Fibroblast of skin of left quadriceps (primary cell): ENCODE measurements at places on chromosomes 5 and 9.

- no peak for DNase-seq
Observed at GRCh38 chr9:112308588-112308987, 24.8 kb downstream of the PTBP3 start.

- DNase-seq = no peak
Observed at GRCh38 chr9:106668534-106668933, 194.4 kb upstream of the ZNF462 start.

- no peak for DNase-seq
Observed at GRCh38 chr9:6987381-6987780, 229.6 kb downstream of the KDM4C start.

GRCh38 chr5:133309984-133310621 lies 258.3 kb downstream of the HSPA4 start:
- no peak for DNase-seq

- peak; percentile 84 for DNase-seq
Observed at GRCh38 chr9:33106827-33107621, 30.6 kb upstream of the SMU1 start.

- DNase-seq = no peak
Observed at GRCh38 chr5:40374853-40375252, 304.9 kb upstream of the PTGER4 start.

DNA sequence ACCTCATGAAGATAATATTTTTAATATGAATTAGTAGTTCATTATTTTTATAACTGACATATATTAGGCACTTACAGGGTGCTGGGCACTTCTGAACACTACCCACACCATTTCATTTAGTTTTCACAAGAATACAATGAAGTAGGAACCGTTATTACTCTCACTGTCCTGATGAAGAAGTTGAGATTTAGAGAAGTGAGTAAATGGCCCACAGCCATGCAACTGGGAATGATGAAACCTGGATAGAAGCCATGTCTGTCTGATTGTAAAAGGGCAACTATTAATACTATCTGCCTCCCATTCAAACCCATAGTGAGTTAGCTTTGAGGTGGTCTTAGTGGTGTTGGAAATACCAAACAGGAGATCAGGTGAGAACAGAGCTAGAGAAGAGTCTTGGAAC lies 29.6 kb upstream of the OTULINL start:
- no peak for DNase-seq

DNA sequence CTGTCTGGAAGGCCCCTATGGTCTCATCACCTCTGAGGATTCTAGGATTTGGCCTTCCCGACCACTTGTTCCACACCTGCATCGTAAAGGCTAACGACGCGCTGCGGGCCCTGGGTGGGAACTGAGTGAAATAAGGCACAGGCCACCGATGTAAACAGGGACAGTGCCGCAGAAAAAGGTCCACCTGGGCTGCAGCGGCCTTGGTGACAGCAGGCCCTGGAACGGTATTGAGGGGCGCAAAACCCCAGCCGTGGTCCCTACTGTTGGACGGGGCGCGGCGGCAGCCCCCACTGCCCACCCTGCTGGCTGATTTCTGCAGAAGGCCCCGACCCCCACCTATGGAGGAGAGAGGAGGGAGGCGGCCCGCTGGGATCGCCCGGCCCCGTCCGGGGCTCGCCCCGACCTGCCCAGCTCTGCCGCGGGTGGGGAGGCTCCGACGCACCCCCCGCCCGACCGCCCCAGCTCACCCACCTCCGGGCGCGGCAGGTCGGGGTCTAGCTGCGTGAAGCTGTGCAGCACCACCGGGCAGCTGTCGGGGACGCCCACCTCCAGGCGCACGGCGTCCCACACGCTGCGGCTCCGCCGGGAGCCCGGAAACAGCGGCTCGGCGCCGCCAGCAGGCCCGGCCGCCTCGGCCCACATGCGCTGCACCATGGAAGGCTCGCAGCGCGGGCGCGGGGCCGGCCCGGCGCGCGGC lies 391 bp downstream of the RALGDS start:
- no peak for DNase-seq

DNA sequence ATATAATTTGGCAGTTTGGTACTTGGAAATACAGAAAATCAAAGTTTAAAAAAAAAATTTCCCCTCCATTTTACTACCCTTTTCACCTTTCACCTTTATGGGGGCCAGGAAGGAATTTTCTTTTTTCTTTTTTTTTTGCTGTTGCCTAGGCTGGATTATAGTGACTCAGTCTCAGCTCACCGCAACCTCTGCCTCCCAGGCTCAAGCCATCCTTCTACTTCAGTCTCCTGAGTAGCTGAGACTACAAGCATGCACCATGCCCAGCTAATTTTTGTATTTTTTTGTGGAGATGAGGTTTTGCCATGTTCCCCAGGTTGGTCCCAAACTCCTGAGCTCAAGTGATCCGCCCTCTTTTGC lies 9.1 kb downstream of the CHMP5 start:
- no peak for DNase-seq

- DNase-seq = no peak
Observed at GRCh38 chr5:174327317-174327864, 281.9 kb downstream of the NSG2 start.

- no peak for DNase-seq
Observed at GRCh38 chr9:93644397-93645088, 68.2 kb downstream of the PHF2 start.

GRCh38 chr5:132628814-132629213 lies 29.2 kb upstream of the IL13 start:
- DNase-seq = no peak

- no peak for DNase-seq
Observed at GRCh38 chr5:154262342-154262741, 71.8 kb downstream of the GALNT10 start.

DNA sequence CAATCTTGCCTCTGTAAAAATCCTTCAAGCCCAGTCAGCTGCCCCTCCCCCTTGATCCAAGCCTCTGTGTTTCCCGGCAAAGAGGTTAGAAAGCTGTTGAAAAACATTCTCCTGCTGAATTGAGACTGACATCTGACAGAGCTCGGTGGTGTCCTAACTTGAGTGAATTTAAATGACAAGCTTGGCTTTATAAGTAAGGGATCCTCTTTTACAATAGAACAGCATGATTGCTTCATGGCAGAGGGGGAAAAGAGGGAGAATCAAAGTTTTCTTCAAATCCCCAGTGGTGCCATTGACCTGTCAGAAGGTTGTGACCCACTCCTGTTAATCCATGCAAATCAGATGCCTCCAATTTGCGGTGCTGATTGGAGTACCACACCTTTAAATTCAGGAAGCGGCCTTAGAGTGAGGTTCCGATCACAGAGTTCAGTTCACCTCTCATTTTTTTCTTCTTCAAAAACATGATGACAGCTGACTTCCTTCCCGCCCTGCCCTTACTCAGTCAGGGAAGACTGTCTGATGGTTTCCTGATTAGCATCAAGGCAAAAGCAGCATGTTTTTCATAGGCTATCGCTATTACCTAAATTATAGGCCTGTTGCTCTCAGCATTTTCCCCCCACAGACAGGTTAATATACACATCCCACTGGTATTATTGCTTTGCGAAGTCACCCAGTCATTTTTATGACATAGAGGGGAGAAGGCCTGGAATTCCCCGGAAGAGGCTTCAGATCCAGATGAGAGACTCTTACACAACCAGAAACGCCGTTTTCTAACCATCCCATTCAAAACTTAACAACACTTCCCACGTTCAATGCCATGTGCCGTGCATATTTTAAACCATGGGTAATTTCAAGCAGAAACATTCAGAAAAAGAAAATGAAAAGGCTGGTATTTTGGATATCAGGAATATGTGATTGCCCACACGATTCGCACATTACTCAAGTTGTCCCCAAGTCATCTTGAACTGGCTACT lies 141.4 kb downstream of the EBF1 start:
- no peak for DNase-seq

GRCh38 chr9:91028166-91028827 lies 226.7 kb downstream of the SYK start:
- no peak for DNase-seq

DNA sequence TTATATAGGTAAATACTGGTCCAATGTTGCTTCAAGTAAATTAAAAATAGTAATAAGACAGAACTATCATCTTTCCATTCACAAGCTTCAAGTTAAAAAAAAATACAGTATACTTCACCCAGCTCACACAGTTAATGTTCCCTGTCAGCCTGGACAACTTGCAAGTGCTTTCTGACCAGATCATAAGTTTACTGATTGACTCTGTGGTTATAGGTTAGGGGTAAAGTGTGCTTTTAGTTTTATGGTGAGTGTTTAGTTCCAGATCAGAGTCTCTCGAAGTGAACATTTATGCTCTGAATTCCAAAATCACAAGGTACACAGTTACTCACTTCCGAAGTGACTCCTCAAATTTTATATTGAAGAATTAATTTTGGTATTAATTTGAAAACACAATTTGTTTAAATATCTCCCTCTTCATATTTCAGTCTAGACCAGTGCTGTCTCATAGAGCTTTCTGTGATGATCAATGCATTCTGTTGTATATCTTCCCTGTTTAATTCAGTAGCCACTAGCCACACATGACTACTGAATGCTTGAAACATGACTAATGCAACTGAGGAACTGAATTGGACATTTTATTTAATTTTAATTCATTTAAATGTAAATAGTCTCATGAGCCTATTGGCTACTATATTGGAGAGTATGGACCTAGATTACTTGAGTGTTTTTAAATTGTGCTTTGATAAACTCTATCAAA lies 90.7 kb downstream of the MEF2C start:
- no peak for DNase-seq

- no peak for DNase-seq
Observed at GRCh38 chr9:98545021-98545420, 163.7 kb downstream of the GABBR2 start.

DNA sequence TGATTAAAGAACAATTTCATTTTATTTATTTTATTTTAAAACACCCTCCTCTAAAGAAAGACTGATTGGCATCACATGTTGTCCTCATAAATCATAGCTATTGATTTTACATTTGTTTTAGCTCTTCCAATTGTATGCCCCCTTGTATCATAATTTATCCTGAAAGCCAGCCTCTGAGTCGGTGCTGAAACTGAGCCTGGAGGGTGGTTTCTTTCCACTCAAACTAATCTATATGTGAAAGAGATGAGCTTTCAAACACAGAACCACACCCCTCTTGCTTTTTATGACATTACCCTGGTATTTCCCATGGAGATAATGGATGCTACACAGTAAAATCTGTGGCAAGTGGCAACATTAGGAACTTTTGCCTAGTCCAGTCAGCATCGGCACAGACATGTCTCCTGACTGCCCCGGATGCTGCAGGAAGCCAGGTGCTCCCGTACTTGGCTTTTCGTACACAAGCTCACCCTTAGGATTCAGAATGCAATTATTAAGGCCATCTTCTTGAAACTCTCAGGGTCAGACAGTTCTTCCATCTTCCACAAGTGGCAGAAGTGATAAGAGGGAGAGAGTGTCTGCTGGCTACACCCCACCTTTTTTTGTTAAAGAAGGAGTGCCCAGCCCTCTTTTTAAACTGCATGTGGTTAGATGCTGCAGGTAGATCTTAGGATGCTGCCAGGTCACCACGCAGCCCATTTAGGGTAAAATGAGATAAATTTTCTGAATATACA lies 91.1 kb downstream of the SNCAIP start:
- no peak for DNase-seq

GRCh38 chr5:113065626-113066025 lies 89.0 kb downstream of the DCP2 start:
- DNase-seq = no peak

- peak; percentile 79 for DNase-seq
Observed at GRCh38 chr5:28580616-28581015, 1542.2 kb upstream of the CDH9 start.

DNA sequence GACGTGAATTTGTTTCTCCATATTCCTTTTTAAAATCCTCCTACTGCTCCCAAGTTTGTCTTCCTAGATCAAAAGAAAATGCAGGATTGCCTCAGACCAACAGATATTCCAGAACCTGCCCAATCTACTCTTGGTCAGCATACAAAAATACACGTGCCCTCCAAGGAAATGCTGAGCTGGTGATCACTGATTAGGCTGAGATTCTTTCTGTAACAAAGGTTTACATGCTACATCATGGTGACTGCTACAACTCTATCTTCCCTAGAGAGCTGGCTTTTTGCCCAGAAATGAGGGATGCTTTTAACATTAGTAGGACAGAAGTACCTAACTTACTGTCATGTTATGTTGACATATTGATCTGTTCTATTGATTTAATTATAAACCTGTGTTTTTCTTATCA lies 35.5 kb downstream of the OR2Y1 start:
- no peak for DNase-seq

- no peak for DNase-seq
Observed at GRCh38 chr9:38020151-38021076, 48.6 kb downstream of the SHB start.
